ENCODE measurements at places on chromosomes 1 and 21. TPM values are rescaled to one million over a fixed set of nuclear protein-coding genes. Genes with fewer than 3 reads are reported as not detected.

The ITSN1 gene
- 58.3 TPM for total RNA-seq

The AHCYL1 gene
- 75.1 TPM for total RNA-seq

The PTGFR gene
- total RNA-seq: 7.9 TPM

The OR2T11 gene
- total RNA-seq: not detected

The PLPPR4 gene
- 1.3 TPM for total RNA-seq

The MAP10 gene
- 2.9 TPM for total RNA-seq

The C1orf210 gene
- 7.2 TPM for total RNA-seq

The GBP2 gene
- 219 TPM for total RNA-seq

The KIFAP3 gene
- 37.7 TPM for total RNA-seq

The KRTAP12-2 gene
- not detected for total RNA-seq

GRCh38 chr1:157496121-157496526 is 56.2 kb downstream of the FCRL5 start:
- no peaks in the 10 kb centered on the region for H3K27me3 ChIP-seq
- no peak overlapping the region for H3K27ac ChIP-seq
- no peaks in the 10 kb centered on the region for H3K4me1 ChIP-seq
- no peaks in the 10 kb centered on the region for H3K36me3 ChIP-seq
- no peak overlapping the region for H3K4me3 ChIP-seq
- DNase-seq: no peak

DNA sequence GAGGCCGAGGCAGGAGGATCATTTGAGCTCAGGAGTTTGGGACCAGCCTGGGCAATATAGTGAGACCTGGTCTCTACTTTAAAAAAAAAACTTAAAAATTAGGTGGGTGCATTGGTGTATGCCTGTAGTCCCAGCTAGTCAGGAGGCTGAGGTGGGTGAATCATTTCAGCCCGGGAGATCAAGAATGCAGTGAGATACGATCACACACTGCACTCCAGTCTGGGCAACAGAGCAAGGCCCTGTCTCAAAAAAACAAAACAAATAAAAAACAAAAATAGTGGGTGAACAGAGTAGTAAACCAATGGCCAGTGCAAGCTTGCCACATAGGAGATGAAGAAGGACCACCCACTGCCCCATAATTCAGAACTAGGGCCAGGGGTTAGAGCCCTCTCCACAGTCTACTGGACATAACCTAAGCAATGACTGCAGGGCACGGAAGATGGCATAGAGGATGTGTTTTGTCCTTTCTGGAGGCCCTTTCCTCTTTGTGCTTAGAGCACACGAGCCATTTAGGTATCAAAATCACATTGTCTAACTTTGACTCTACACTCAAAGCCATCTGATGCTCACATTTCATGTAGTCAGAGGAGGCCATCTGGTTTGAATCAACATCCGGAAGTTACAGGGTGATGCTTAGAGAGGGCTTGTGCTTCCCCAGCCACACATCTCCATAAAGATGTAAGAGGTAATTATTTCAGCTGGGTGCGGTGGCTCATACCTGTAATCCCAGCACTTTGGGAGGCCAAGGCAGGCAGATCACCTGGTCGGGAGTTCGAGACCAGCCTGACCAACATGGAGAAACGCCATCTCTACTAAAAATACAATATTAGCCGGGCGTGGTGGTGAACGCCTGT is 12.6 kb downstream of the CD2 start:
- no peak overlapping the region for H3K27ac ChIP-seq
- no peak for DNase-seq
- no peaks in the 10 kb centered on the region for H3K4me1 ChIP-seq
- H3K4me3 ChIP-seq: no peak overlapping the region

- H3K27ac ChIP-seq: no peak overlapping the region
- H3K4me1 ChIP-seq: no peaks in the 10 kb centered on the region
- no peak overlapping the region for H3K4me3 ChIP-seq
- H3K27me3 ChIP-seq: no peaks in the 10 kb centered on the region
These were observed 193.6 kb downstream of the RGS7 start for GRCh38 chr1:241163363-241163762.

GRCh38 chr21:29304597-29304996 is 5.9 kb downstream of the BACH1 start:
- H3K4me3 ChIP-seq: no peak overlapping the region
- no peak for DNase-seq
- no peak overlapping the region for H3K27ac ChIP-seq

GRCh38 chr1:211683396-211684297 is 8.2 kb upstream of the NEK2 start:
- no peaks in the 10 kb centered on the region for H3K36me3 ChIP-seq
- no peak overlapping the region for H3K4me3 ChIP-seq
- H3K27me3 ChIP-seq: no peaks in the 10 kb centered on the region
- H3K4me1 ChIP-seq: no peaks in the 10 kb centered on the region

DNA sequence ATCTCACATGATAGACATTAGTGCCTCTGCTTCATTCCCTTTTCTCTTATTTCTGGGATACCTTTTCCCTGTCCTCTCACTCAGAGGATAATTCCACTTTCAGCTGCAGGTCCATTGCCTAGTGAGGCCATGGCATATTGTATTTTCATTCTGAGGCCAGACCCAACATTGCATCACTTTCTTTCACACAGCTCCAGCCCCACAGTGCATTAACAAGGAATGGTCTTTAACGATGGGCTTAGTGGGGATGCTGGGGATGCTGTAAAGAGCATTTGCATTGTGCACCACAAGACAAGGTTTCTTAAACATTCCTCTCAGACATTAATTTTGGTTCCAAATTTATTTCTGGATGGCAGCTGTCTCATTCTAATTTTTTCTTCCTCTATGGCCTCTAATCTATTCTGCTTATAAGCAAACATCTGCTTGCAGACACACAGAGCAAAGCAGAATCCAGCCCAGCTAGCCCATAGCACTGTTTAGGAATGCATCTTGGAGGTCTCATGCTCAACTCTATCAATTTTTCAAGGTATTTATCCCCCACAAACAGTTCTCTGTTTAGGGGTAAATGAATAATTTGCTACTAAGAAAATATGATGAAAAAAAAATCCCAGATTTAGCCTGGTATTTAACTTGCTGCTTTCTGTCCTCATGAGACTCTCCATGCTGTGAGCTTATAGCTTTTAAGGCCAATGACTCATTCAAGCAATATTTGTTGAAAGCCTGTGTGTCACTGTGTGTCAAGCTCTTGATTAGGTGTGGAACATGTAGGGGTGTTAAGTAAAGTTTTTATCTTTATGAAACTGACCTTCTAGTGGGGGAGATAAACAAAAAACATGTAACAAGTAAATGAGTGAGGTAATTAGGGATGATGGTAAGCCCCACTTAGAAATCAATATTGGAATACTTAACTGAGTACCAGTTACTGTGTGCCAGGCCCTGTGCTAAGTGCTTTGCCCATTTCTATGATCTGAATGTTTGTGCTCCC is 44.5 kb upstream of the CCDC190 start:
- DNase-seq: no peak
- H3K27ac ChIP-seq: no peak overlapping the region
- no peaks in the 10 kb centered on the region for H3K36me3 ChIP-seq
- H3K4me3 ChIP-seq: no peak overlapping the region
- H3K4me1 ChIP-seq: no peaks in the 10 kb centered on the region

GRCh38 chr1:81233591-81233990 is 567.1 kb upstream of the ADGRL2 start:
- H3K27ac ChIP-seq: no peak overlapping the region
- DNase-seq: no peak
- H3K4me1 ChIP-seq: no peaks in the 10 kb centered on the region
- no peaks in the 10 kb centered on the region for H3K27me3 ChIP-seq
- no peaks in the 10 kb centered on the region for H3K36me3 ChIP-seq
- no peak overlapping the region for H3K4me3 ChIP-seq

GRCh38 chr1:18200136-18200717 is 92.6 kb downstream of the IGSF21 start:
- no peak overlapping the region for H3K4me3 ChIP-seq
- no peak for DNase-seq
- H3K36me3 ChIP-seq: no peaks in the 10 kb centered on the region
- H3K27ac ChIP-seq: no peak overlapping the region
- H3K27me3 ChIP-seq: peaks cover 36% of the 10 kb centered on the region

- H3K36me3 ChIP-seq: no peaks in the 10 kb centered on the region
- H3K4me3 ChIP-seq: no peak overlapping the region
- H3K27me3 ChIP-seq: no peaks in the 10 kb centered on the region
- no peaks in the 10 kb centered on the region for H3K4me1 ChIP-seq
These were observed 189.1 kb downstream of the RASAL2 start for GRCh38 chr1:178282949-178283367.

DNA sequence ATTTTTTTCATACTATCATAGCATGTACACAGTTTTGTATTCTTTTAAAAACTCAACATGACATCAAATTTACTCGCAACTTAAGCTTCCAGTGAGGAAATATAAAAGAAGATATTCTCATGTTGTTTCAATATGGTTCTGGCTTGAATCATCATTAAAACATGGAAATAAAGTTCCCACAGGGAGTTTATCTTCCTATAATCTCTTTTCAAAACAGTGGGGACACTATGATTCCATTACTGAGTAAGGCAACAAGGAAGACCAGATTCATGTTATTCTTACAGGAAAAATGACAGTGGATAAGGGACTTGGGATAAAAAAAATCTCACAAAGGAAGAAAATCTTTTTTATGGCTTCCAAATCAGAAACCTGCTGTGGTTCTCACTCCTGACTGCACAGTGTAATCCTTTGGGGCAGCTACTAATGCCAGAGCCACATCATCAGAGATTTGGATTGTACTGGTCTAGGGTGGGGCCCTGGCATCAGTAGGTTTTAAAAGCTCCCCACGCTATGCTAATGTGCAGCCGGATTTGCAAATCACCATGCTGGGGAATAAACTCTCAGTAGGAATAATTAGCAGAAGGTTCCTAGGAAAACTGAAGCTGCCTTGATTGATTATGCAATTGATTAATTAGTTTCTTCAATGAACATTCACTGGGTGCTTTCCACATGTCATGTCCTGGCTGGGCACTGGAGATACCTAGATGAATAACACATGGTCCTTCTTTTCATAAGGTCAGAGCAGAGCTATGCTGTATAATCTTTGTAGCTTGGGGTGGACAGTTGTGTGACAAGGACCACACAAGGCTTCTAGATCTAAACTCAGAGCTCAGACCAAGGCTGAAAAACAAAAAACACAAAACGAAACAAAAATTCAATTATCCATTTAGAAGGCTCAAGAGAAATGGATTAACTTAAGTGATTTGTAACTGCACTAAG is 71.1 kb upstream of the C8B start:
- H3K27me3 ChIP-seq: no peaks in the 10 kb centered on the region
- no peaks in the 10 kb centered on the region for H3K36me3 ChIP-seq
- H3K27ac ChIP-seq: no peak overlapping the region
- no peak overlapping the region for H3K4me3 ChIP-seq

GRCh38 chr1:28877132-28877781 is 37.1 kb upstream of the EPB41 start:
- H3K4me3 ChIP-seq: no peak overlapping the region
- no peaks in the 10 kb centered on the region for H3K27me3 ChIP-seq
- peak; percentile 80 for DNase-seq
- H3K4me1 ChIP-seq: no peaks in the 10 kb centered on the region
- no peak overlapping the region for H3K27ac ChIP-seq

DNA sequence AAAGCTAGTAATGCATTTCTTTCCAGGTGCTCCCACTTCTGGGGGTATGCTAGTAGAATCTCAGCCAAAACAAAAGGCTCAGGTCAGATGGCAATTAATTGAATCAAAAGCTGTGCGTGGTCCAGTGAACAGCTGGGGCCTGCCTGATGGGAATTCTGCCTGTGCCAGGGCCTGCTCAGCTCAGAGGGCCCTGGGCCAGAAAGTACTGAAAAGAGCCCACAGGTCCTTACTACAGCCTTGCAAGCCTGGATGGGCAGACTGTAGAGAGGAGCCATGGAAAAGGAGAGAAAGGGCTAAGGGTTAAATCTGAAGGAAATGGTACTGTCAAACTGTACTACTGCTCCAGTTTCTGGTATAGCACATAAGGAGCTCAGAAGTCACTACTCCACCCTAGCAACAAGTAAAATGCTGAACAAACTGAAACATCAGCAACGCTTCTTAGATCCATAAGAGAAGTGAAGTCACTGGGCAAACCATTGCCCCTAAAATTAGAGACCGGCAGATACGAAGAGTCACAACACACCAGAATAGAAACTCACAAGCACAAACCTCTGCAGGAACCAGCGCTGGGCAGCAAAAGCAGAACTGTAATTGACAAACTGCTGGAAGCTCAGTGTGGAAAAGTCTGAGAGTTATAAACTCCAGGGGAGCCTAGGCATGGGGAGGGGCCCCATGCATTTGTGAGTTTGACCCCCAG is 121.1 kb upstream of the SYT6 start:
- H3K4me3 ChIP-seq: no peak overlapping the region
- no peaks in the 10 kb centered on the region for H3K4me1 ChIP-seq
- no peak for DNase-seq

GRCh38 chr1:175200678-175201521 is 8.3 kb upstream of the KIAA0040 start:
- DNase-seq: no peak
- peaks cover 5% of the 10 kb centered on the region for H3K4me1 ChIP-seq
- H3K4me3 ChIP-seq: no peak overlapping the region
- no peaks in the 10 kb centered on the region for H3K36me3 ChIP-seq
- no peaks in the 10 kb centered on the region for H3K27me3 ChIP-seq

- no peaks in the 10 kb centered on the region for H3K27me3 ChIP-seq
- no peaks in the 10 kb centered on the region for H3K4me1 ChIP-seq
- no peak overlapping the region for H3K4me3 ChIP-seq
These were observed 260.1 kb upstream of the NFIA start for GRCh38 chr1:60822252-60822651.

DNA sequence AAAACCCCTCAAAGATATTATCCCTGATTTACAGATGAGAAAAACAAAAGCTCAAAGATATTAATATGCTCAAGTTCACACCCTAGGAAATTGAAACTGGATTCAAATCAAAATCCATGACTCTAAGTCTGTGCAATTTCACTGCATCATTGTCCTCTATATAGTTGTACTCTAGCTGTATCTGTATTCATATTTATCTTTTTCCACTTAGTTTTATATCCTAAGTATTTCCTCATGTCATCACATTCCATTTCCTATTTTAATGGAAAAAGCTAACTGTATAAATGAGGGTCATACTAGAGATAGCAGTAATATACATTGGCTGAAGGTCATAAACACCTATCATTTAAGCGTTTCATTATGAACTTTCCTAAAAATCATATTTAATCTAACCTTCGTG is 42.2 kb upstream of the RALGPS2 start:
- H3K4me3 ChIP-seq: no peak overlapping the region
- no peak overlapping the region for H3K27ac ChIP-seq
- no peaks in the 10 kb centered on the region for H3K36me3 ChIP-seq
- no peaks in the 10 kb centered on the region for H3K4me1 ChIP-seq
- DNase-seq: no peak

DNA sequence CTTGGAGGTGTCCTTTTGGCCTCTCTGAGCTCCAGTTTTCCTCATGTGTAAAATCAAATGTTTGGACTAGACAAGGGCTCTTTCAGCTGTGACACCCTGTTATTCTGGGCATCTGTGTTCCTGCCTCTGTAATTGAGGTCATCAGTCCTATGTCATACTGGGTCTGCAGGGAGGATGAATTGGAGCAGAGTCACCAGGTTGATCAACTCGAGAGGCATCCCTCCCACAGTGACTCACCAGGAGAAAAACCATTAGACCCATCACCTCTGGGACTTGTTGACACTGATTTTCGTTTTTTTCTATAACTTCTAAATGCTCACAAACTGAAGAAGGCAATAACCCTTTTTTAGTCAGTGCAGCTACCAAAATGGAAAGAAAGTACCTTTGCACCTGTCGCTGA is 82.2 kb downstream of the ST6GALNAC5 start:
- H3K4me3 ChIP-seq: no peak overlapping the region
- H3K27me3 ChIP-seq: no peaks in the 10 kb centered on the region
- no peaks in the 10 kb centered on the region for H3K36me3 ChIP-seq

All from breast epithelium (tissue), 4 donors.